ENCODE measurements at places on chromosomes 2 and 18.

DNA sequence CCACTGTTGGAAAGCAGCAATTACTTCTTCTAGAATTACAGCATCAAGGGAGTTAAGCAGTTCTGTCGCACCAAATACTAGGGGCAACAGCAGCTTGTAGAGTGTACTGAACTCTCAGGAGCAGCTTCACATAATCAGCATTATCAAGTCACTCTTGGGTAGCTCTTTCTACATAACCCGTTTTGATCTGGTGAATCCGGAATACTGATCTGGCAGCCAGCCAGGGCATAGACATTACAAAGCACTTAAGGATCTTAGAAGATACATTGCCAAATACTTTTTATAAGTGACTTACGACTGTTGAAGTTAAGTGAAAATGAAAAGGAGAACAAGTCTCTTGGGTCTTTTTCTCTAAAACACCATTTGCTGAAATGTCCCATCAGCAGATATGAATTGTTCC is 73.2 kb upstream of the NETO1 start:
- no peak for DNase-seq

DNA sequence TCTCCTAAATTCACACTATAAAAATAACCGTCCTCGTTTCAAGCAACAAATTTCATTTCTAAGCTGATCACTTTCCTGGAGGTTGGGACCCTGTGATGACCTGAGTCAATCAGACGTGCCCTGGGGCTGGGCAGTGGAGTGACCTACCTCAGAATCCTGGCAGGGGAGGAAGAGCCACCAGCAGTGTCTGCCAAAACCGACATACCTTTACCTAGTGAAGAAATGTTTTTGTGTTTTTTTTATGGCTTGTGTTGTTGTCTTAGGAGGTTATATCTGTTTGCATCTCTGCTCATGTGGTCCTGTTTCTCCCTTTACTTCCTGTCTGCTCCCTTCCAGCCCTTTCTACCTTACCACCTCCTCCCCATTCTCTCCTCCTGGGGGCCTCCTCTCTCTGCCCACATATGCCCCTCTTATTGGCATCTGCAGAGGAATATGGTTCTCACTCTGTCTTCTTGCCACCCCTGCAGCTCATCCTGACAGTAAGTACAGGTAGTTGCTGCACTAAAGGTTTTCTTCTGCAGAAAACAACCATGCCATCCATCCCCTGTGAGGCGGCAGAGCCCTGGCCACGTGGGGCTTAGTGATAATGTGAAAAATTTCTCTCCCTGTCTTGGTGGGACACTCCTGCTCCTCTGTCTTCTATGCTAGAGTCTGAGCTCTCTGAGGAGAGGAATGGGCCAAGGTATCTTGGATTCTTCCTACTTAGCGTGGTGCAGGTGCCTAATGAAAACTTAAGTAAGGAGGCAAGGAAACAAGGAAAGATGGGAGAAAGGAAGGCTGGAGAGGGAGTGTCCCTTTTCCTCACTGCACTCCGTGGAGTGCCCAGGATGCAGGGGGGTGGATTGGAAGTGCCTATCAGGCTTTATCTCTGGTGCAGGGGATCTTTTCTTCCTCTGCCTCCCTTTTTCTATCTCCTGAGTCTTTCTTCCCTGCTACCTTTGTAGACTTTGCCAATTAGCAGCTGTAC is 15.4 kb downstream of the ACOXL start:
- DNase-seq, result no peak

GRCh38 chr2:72113847-72114692 is 33.6 kb downstream of the CYP26B1 start:
- no peak for DNase-seq

- DNase-seq, result no peak
Measured at GRCh38 chr2:138698428-138698827, 81.8 kb downstream of the NXPH2 start.

GRCh38 chr18:41783879-41784278 is 171.2 kb upstream of the PIK3C3 start:
- DNase-seq, result no peak

GRCh38 chr2:218035463-218036100 is 32.8 kb upstream of the TNS1 start:
- no peak for DNase-seq

DNA sequence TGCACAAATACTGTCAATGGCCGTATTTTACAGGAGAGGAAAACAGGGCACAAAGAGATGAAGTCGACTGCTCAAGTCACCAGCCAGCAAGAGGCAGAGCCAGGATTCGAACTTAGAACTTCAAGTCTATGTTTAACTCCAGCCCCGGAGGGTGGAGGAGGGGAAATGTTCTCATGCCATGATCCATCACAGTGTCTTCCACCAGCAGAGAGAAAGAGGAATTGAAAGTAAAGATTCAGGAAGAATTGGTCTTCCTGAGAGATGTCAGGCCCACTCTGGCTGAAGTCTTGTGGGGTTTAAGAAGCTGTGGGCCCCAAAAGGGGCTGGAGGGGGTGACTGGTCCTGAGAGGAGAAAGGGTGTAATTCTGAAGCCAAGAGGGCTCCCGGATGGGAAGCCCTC is 260.0 kb downstream of the TNS1 start:
- DNase-seq, result no peak

GRCh38 chr2:139357972-139358371 is 577.8 kb upstream of the NXPH2 start:
- DNase-seq, result no peak

DNA sequence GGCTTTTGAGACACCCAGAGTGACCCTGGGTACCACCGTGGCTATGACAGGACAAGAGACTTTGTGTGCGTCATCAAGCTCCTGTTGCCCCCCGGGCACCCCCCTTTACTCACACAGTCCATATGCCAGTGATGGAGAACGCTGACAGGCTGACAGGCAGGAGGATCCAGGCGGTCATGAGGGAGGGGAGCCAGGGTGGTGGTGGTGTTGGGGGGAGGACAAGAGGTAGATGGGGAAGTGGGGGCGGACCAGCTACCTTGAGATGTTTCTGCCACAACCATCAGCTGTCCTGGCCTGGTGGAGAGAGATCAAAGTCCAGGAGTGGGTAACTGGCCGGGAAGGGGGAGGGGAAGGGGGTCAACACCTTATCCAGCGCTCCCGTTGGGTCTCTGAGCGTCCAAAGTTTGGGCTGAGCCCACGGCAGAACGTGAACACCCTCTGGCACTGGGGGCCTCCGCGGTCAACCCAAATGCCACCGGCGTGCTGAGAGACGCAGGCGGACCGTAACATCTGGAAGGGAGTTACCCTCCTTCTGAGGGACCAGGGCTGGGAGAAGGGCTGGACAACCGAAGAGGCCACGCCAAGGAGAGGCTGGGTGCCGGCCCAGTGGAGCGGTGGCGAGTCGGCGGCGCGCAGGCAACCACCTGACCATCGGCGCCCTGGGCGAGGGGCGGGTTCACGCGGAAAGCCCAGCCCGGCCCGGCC is 575 bp downstream of the TMEM150A start:
- DNase-seq, result no peak

- no peak for DNase-seq
Measured at GRCh38 chr2:74316627-74317295, 26.5 kb downstream of the SLC4A5 start.

GRCh38 chr2:21228041-21228895 is 104.5 kb downstream of the TDRD15 start:
- no peak for DNase-seq

DNA sequence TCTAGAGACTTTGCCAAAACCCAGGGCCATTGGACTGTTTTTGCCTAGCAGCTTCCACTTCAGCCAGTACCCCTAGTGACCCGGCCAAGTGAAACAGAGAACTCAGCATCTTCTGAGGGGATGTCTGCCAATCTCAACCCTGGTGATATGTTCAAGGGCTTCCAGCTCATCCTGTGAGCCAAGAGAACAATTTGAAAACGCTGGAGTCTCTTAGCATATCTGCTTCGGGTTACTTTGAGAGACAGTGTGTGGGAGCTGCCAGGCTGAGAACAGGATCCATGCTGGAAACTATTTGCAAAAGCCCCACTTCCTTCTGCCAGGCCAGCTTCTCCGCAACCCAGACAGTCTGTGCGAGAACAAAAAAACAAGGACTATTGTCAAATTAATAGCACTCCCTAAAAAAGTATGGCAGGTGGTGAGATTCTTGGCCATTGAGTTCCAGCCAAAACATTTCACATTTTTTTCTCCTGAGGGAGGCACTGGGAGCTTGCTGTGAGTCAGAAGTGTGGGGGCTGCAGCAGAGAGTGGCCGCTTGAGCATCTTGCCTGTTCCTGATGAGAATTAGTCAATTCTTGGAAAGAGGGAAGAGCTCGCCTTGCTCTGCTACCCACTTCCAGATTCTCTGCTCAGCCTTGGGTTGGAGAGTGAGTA is 395.6 kb upstream of the TRIB2 start:
- no peak for DNase-seq

DNA sequence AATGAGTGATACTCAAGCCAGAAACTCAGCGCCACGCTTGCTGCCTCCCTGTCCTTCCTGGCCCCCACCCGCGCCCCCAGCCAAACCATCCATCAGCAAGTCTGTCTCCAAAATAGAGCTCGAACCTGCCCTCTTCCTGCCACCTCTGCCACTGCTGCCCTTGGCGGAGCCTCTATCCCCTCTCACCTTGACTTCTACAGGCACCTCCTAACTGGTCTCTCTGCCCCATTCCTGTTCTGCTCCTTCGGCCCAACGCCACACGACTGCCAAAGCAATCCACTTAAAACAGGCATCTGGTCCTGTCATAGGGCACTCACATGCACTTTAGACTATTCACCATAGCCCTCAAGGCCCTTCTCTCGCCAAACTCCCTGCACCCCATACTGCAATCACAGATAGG is 210.3 kb upstream of the SMAD2 start:
- DNase-seq, result no peak

DNA sequence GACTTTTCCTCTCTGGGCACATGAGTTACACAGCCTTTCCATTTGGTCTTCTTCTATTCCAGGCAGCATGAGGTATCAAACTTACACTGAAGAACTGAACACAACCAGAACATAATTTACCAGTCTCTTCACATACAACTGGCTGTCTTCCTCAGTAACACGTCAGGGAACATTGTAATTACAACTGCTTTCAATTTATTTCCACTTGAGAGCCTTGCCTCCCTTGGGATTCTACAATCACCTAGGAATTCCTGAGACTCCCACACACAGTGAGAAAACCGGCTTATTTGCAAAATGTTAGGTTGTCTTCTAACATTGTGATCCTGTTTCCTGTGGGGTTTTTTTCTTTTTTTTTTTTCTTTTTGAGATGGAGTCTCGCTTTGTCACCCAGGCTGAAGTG is 149.9 kb downstream of the TMX3 start:
- no peak for DNase-seq

DNA sequence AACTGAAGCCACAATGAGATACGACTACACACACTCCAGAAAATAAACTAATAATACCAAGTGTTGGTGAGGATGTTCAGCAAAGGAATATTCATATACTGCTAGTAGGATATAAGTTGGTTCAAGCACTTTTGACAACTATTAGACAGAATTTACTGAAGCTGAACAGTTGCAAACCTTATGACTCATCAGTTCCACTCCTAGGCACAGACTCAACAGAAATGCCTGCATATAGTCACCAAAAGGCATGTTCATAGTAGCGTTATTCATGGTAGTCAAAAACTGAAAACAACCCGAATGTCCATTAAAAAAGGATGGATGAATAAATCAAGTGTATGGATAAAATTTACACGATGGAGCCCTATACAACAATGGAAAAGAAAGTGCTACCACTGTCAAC is 232.0 kb downstream of the ANAPC1 start:
- DNase-seq, result no peak

DNA sequence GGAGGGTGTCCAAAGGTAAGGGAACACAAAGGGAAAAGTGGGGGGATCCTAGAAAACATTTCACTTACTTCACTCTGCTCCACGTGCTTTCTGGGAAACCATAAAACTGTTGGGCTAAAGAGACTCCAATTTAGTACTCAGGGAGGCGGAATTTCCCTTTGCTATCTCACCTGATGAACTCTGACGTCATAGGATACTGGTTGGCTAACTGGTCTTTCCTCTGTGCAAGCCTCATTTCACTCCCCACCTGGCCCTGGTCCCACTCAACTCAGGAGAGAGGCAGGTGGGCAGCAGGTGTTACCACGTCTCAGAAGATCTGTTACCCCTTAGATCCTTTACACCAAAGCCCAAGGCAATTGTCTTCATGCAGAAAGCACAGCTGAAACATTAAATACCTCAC is 51.8 kb upstream of the PMAIP1 start:
- DNase-seq, result no peak

DNA sequence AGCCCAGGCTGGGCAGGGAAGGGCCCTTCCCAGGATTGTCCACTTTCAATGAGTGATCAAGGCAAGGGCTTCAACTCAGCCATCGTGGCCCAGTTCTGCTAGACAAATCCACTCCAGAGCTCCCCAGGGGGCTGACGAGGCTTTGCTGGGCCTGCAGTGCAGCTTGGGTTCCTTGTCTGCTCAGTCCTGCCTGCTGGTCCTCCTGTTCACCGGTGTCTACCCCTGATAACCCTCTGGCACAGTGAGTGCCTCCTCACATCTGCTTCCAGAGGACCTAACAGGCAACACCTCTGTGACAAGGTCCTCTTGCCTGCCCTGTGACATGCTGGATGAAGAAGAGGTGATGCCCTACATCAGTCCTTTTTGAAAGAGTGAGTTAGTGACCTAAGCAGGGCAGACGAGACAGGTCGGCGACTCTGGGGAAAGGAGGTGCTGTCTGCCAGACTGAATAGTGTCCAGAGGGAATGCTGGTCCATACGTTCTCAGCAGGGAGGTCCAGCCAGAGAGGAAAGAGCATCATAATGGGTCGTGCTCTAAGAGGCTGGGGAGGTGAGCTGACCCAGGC is 20.9 kb upstream of the KCNF1 start:
- no peak for DNase-seq

GRCh38 chr2:186445506-186445905 is 40.6 kb upstream of the ZC3H15 start:
- no peak for DNase-seq

DNA sequence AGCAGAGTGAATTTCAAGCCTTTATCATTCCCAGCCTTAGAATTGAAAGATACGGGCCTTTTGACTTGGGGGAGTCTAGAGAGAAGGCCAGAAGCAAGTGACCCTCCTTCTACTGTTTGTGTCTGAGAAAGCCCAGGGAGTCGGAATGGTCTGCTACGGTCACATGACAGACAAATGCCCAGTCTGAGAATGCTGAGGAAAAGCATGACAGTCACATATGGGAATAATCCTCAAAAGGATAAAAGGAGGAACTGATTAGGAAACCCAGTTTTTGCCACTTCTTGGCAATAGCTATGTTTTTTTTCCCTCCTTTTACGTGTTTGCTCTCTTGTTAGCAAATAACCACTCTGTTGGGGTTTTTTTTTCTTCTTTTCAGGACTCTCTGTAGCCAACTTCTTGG is 38.1 kb upstream of the HNRNPA3 start:
- DNase-seq, result no peak

DNA sequence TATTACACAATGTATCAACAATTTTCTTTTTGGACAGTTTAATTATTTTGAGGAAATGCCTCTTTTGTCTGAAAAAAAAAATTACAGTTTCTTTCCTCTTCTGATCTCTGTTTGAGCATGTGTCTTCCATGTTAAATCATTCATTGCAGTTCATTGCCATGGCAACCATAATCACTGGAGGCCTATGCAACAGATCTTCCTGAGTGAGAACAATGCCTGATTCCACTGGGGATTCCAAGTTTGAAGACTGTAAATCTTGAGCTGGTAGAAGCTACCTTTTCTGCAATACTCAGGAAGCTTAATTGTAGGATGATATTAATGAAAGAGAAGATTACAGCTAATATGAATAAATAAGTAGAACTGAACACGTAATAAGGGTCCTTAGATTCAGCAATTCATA is 721.4 kb upstream of the CNTNAP5 start:
- no peak for DNase-seq

GRCh38 chr18:70207181-70207580 is 1.7 kb upstream of the RTTN start:
- DNase-seq, result no peak

All from DMS153 (cell line).